HAP-1 (cell line): ENCODE measurements at places on chromosomes 12 and 14.

DNA sequence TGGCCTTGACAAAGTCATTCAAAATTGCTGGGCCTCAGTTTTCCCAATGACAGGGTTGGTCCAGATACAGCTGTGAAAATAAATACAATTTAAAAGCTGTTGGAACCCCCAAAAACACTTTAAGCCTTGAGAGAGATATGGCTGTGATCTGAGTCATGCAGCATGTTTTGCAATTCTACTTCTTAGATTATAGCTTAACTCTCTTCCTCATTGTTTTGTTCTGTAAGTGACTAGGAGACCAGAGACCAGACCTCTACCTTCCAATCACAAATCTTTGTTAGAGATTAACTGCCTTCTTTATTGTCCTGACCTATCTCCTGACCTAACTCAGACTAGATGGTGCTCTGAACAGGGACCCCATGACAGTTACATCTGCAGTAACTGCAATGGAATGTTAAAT, 198.1 kb downstream of the STXBP6 start:
- DNase-seq = no peak

GRCh38 chr12:24083838-24084237, 134.4 kb upstream of the SOX5 start:
- DNase-seq = no peak

GRCh38 chr12:132492522-132492921, 2.6 kb downstream of the FBRSL1 start:
- no peak for DNase-seq

- DNase-seq = no peak
These were observed 9.4 kb downstream of the AHNAK2 start for GRCh38 chr14:104968541-104969401.

GRCh38 chr12:90098132-90098779, 389.6 kb upstream of the ATP2B1 start:
- no peak for DNase-seq
